Uterus (tissue), 4 donors: ENCODE measurements at places on chromosomes 7 and 10. TPM values are rescaled to one million over a fixed set of nuclear protein-coding genes. Genes with fewer than 3 reads are reported as not detected.

CDH23 gene
- 8.5 TPM for total RNA-seq

GNAT3 gene
- total RNA-seq, result not detected

CLCN1 gene
- not detected for total RNA-seq

SLC18A3 gene
- not detected for total RNA-seq

CALHM3 gene
- total RNA-seq, result not detected

DGKB gene
- total RNA-seq, result 5.9 TPM

WDR86 gene
- total RNA-seq, result 100 TPM
